Kidney (tissue), 22 donors: ENCODE measurements at places on chromosomes 11 and 22. TPM values are rescaled to one million over a fixed set of nuclear protein-coding genes. Genes with fewer than 3 reads are reported as not detected.

The APOA4 gene
- total RNA-seq, result not detected

The MYBPC3 gene
- 0.19 TPM for total RNA-seq

The LRRN4CL gene
- total RNA-seq, result 1.2 TPM

DNA sequence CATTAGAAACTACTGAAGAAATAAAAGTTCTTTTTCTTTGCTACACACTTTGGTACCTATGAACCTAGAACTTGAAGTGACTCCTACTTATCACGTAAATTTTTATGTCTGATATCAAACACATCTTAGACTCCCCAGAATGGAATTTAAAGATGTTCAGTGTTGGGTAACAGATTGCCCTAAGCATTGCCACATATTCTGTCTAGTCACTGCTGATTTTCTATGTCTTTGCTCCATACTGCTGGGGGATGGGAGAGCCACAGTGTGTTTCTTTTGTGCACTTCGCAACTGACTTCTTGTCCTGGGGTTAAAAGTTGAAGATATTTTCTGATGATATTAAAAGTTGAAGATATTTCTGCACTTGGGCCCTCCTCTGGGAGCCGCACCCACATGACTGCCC is 19.4 kb upstream of the MYO18B start:
- DNase-seq, result no peak

GRCh38 chr11:125468852-125469251 is 27.2 kb downstream of the FEZ1 start:
- DNase-seq, result no peak
